ENCODE measurements at places on chromosomes 3 and 15. TPM values are rescaled to one million over a fixed set of nuclear protein-coding genes. Genes with fewer than 3 reads are reported as not detected.

SPINK8 gene
- not detected for total RNA-seq

HRG gene
- not detected for total RNA-seq

MORC1 gene
- total RNA-seq, result not detected

SYNM gene
- total RNA-seq, result 2.4 TPM

CCDC54 gene
- total RNA-seq, result not detected

LRRN1 gene
- total RNA-seq, result not detected

UTS2B gene
- 0.38 TPM for total RNA-seq

GOLGA6L4 gene
- total RNA-seq, result 0.83 TPM

LRRC31 gene
- total RNA-seq, result not detected

ARMC8 gene
- total RNA-seq, result 45.3 TPM

NRG4 gene
- total RNA-seq, result not detected

EHHADH gene
- 3.2 TPM for total RNA-seq

ATP8B4 gene
- 0.30 TPM for total RNA-seq

TRMT10C gene
- 5.3 TPM for total RNA-seq

ZNF35 gene
- 10.6 TPM for total RNA-seq

CKMT1B gene
- not detected for total RNA-seq

ACVR2B gene
- total RNA-seq, result 1.4 TPM

ZIC4 gene
- total RNA-seq, result 0.08 TPM

EPHB1 gene
- total RNA-seq, result 0.59 TPM

LSAMP gene
- total RNA-seq, result 4.1 TPM

NAA80 gene
- total RNA-seq, result 1.8 TPM

ECE2 gene
- not detected for total RNA-seq

OR5K2 gene
- total RNA-seq, result not detected

PLSCR5 gene
- total RNA-seq, result not detected

SIDT1 gene
- total RNA-seq, result not detected

ZNF774 gene
- 1.7 TPM for total RNA-seq

NLGN1 gene
- total RNA-seq, result 3.0 TPM

PEX11A gene
- total RNA-seq, result 5.0 TPM

DNAJC19 gene
- 19.4 TPM for total RNA-seq

CLDN16 gene
- not detected for total RNA-seq

PARP3 gene
- total RNA-seq, result 26.6 TPM

P2RY14 gene
- not detected for total RNA-seq

LMCD1 gene
- 24.9 TPM for total RNA-seq

BLM gene
- 3.0 TPM for total RNA-seq

RPP14 gene
- 8.0 TPM for total RNA-seq

CHRNA5 gene
- 0.53 TPM for total RNA-seq

HHLA2 gene
- not detected for total RNA-seq

SLC22A13 gene
- total RNA-seq, result 0.94 TPM

CATSPER2 gene
- total RNA-seq, result 0.45 TPM

KCNMB2 gene
- not detected for total RNA-seq
